T-helper 1 cell treated with Interleukin-12 subunit alpha and Interleukin-12 subunit beta and Interleukin-4 antibody, amounts not matched to agents 30 ng/mL and 1 ng/mL, for 36 hours (primary cell): ENCODE measurements at places on chromosomes 6 and 20. TPM values are rescaled to one million over a fixed set of nuclear protein-coding genes. Genes with fewer than 3 reads are reported as not detected.

ADGRF1 gene
- total RNA-seq = not detected in 2 replicates

PRRT1 gene
- total RNA-seq = 0.32 and 0.63 TPM in 2 replicates

DNMT3B gene
- total RNA-seq = 1.5 and 2.0 TPM in 2 replicates

TNFRSF6B gene
- not detected in 2 replicates for total RNA-seq

ZKSCAN3 gene
- total RNA-seq = 4.2 and 5.0 TPM in 2 replicates

PNPLA1 gene
- not detected in 2 replicates for total RNA-seq

EYA2 gene
- not detected in 2 replicates for total RNA-seq

PABPC1L gene
- 51.8 and 53.6 TPM in 2 replicates for total RNA-seq

EDN3 gene
- not detected in 2 replicates for total RNA-seq

ZNF311 gene
- total RNA-seq = 0.44 and 0.66 TPM in 2 replicates

TMEM170B gene
- total RNA-seq = 0.32 and 0.37 TPM in 2 replicates

UBD gene
- 3.2 and 4.4 TPM in 2 replicates for total RNA-seq

MUCL3 gene
- total RNA-seq = not detected in 2 replicates

GRM4 gene
- not detected in 2 replicates for total RNA-seq

TUBB2B gene
- 0.12 TPM in 1 of 2 replicates, not detected in the other for total RNA-seq

MLIP gene
- total RNA-seq = not detected in 2 replicates

IP6K3 gene
- not detected in 2 replicates for total RNA-seq

TRIM15 gene
- total RNA-seq = 0.76 and 0.78 TPM in 2 replicates

C6orf15 gene
- not detected in 2 replicates for total RNA-seq

NKX2-2 gene
- not detected in 2 replicates for total RNA-seq

TJAP1 gene
- total RNA-seq = 38.5 and 43.4 TPM in 2 replicates

REM1 gene
- total RNA-seq = not detected in 2 replicates

SSTR4 gene
- not detected in 2 replicates for total RNA-seq

GSTA4 gene
- 3.7 and 4.8 TPM in 2 replicates for total RNA-seq

POM121L2 gene
- not detected in 2 replicates for total RNA-seq

PI3 gene
- not detected in 2 replicates for total RNA-seq

IL17A gene
- total RNA-seq = not detected in 2 replicates

C6orf89 gene
- 53.9 and 54.2 TPM in 2 replicates for total RNA-seq

LPA gene
- total RNA-seq = 0.02 TPM in 1 of 2 replicates, not detected in the other

MICA gene
- total RNA-seq = 12.4 and 12.8 TPM in 2 replicates

FYN gene
- total RNA-seq = 156 and 157 TPM in 2 replicates

COL20A1 gene
- total RNA-seq = 0.17 TPM in 1 of 2 replicates, not detected in the other

RAB44 gene
- 0.12 and 0.20 TPM in 2 replicates for total RNA-seq

ADGRB3 gene
- not detected in 2 replicates for total RNA-seq

SMLR1 gene
- not detected in 2 replicates for total RNA-seq

NOL7 gene
- total RNA-seq = 61.1 and 64.3 TPM in 2 replicates

CLIC5 gene
- 4.3 and 4.4 TPM in 2 replicates for total RNA-seq

FGD2 gene
- total RNA-seq = 5.6 and 7.6 TPM in 2 replicates
